ELF-1 (cell line): ENCODE measurements at places on chromosomes 2 and 18.
A peak's percentile ranks its signal among the peaks of the same experiment; 100 is the strongest.

DNA sequence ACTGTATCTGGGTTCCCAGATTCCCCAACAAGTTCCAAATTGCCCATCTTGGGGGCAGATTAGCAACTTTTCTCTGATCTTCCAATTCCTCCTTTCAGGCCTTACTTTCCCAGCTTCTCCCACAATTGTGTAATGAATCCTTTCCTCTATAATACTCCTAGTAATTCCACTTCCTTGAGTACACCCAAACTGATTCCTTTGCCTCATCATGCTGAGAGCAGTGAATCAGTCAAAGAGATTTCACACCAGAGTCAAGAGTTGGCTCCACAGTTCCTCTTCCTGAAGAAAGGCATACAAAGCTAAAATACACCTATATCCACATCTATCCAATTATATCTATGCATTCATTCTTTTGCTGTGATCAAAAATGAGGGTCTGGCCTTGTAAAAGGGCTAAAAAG lies 28.6 kb upstream of the DAPL1 start:
- no peak for DNase-seq

GRCh38 chr2:220034426-220035130 lies 407.1 kb downstream of the SLC4A3 start:
- no peak for DNase-seq

- no peak for DNase-seq
These were observed 1158.3 kb downstream of the RPIA start for GRCh38 chr2:89849731-89850130.

DNA sequence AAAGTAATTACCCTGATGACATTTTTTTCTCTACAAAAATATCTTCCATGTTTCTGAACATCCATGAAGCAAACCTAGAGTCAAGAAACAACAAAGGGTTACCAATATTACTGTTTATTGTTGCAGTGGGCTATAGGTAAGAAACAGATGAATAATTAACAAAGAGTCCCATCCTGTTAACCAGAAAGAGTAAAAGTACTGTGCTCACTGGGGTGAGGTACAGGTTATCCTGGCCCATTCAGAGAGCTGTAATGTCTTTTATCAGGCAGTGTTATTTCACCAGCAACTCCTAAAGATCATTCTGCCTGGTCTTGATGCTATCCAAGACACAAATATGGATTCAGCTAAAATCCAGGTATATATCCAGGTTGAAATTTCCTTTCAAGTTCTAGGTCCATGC lies 754.9 kb downstream of the SATB2 start:
- DNase-seq: no peak

GRCh38 chr2:122643725-122644329 lies 888.4 kb downstream of the TSN start:
- DNase-seq: no peak

GRCh38 chr18:40851014-40851429 lies 1104.0 kb upstream of the PIK3C3 start:
- DNase-seq: no peak

GRCh38 chr2:45786030-45786835 lies 134.8 kb downstream of the PRKCE start:
- no peak for DNase-seq

DNA sequence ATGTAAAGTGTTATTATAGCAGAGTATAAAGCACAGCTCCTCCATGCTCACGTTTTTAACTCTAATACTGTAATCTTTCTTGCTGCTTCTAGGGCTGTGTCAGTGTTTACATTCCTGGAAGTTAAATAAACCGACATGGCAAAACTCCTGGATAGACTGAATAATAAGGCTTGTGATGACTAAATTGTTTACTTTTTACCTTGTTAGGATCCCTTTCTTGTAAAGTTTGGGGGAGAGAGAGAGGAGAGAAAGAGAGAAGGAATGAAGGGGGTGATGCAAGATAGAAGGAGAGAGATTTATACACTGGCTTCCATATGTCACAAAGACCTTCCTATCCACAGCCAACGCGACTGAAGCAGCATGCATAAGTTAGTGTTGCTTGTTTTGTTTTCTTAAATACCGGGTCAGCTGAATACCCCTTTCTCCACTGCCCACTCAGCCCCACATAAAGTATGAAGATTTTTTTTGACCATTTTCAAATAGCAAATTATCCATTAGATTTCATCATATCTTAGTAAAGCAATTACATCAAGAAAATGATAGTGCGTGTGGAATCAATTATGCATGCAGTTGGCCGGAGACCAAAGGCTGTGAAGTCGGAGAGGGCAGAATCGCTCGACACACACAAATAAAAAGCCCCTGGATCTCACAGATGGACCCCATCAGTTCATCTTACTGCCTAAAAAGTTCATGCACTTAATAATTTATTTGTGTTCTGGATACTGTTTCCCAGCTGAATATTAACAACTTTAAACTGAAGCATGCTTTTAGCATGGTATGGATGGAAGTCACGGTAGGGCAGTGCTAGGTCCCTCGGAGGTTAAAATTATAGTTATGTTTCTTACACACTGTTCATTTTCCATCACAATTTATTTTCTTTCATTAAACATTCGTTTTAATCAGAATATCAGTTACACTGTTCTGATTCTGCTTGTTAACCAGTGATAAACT lies 20.1 kb downstream of the BCL11A start:
- DNase-seq: no peak

DNA sequence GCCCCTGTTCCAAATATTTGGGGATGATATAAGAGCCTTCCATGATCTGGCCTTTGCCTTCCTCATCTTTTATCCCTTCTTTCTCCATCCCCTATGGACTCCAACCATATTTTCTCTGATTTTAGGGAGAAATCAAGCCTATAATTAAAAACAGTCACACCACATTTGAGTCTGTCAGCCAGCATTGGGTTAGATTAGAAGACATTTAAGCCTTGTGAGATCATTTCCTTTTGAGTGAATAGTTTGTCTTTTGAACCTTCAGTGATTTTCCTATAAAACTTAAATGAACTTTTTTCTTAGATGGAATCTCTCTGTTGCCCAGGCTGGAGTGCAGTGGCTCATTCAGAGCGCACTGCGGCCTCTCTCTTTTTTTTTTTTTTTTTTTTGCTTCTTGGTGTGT lies 7.6 kb upstream of the C18orf32 start:
- no peak for DNase-seq

- no peak for DNase-seq
These were observed 6.4 kb upstream of the CLEC4F start for GRCh38 chr2:70826696-70827350.

DNA sequence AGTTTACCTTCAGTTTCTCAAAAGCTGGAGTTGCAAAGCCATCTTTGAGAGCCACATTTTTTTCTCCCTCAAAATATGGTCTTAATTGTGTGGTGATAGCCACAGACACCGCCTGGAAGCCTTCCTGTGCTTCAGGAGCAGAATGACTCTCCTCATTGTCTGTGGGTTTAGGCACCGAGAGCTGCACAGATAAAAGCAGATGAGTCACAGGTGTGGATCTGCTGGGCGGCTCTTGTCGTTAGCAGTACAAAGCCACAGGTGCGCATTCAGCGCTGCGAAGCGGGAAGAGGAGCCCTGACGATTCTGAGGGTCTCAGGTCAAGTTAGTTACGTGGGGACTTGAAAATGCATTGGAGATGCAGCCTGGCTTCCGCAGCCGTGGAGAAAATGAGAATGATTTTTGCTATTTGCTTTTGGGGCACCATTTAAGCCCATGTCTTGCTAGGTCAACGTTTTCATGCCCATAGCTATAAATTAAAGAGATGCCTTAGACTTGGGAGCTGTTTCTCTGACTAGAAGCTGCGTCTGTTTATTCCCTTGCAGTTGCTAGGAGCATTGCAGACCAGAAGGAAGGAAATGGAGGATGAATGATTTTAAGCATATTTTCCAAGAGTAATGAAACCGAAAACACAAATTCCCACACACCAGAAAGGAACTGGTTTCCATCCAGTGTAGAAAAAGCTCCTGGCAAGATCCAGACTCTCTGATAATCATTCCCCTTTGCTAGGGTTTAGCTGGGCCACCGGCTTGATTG lies 51.5 kb downstream of the KLHL29 start:
- DNase-seq: peak; percentile 46

GRCh38 chr18:5543773-5544389 lies at the start of gene EPB41L3:
EPB41L3 (minus strand) TSS chr18:5543997; CDS start chr18:5489183, 54,814 bp downstream.
- DNase-seq: peak; percentile 40

GRCh38 chr2:33322612-33323011 lies 153.8 kb upstream of the RASGRP3 start:
- DNase-seq: no peak

DNA sequence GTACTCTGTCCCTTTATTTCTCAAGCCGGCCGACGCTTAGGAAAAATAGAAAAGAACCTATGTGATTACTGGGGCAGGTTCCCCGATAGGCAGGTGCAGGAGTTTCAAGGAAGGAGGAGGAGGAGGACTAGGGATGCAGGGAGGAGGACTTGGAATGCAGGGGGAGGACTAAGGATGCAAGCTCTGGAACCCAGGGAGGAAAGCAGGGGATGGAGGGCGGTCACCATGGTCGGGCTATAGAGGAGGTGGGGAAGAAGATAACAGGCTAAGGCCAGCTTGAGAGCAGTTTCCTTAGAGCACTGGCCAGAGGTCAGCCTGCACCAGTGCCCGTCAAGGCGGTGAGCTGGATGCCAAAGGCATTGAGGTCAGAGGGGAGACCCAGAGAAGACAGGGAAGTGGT lies 18.7 kb upstream of the B3GNT7 start:
- peak; percentile 43 for DNase-seq

- DNase-seq: peak; percentile 29
These were observed 216.4 kb downstream of the BCL2 start for GRCh38 chr18:63102941-63103744.

- DNase-seq: no peak
These were observed 119.3 kb downstream of the SETBP1 start for GRCh38 chr18:44799907-44800421.

DNA sequence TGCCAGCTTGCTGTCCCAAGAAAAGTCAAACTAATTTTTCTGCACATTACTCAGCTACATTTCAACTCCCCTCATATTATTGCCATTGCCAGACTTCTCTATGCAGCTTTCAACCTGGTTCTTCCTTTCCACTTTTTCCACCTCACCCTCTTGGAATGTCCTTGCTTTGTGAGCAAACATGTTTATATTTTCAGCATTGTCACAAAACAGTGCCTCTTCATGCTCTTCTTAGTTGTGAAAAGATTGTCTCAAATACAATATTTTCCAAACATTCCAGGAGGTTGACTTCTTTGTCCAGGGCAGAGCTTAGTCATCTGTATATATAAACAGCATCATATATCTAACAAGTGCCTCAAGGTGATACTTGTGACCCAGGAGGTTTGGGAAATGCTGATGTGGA lies 803.3 kb upstream of the CELF4 start:
- DNase-seq: no peak

- DNase-seq: no peak
These were observed 18.1 kb downstream of the CNOT11 start for GRCh38 chr2:101270700-101271259.

GRCh38 chr18:40056079-40056692 lies 1898.8 kb upstream of the PIK3C3 start:
- DNase-seq: no peak

DNA sequence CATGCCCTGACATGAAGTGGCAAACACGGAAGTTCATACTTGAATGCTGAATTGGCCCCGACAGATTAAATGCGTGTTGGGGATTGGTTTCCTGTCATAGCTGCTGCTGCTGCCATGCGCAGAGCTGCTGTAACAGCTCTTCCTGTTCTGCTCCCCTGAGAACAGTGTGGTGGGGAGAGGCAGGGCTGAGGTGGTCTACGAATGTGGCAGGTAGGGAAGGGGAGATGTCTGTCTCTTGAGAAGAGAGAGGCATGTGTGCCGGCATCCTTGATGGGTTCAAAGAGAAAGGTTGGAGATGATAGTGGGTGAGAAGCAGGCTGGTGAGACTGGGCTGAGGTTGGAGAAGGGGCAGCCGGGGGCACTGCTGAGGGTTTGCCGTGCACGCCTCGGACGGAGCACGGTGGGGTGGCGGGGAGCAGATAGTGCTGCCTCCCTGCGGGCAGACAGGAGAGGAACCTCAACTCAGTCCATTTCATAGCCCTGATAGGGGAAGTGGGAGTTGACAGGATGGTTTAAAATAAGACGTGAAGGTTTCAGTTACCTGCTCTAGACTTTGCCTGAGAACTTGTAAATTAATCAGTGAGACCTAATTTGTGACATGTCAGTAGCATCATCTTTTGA lies 46.1 kb downstream of the TMEM185B start:
- DNase-seq: no peak

GRCh38 chr2:225994748-225995405 lies 595.4 kb downstream of the NYAP2 start:
- no peak for DNase-seq

DNA sequence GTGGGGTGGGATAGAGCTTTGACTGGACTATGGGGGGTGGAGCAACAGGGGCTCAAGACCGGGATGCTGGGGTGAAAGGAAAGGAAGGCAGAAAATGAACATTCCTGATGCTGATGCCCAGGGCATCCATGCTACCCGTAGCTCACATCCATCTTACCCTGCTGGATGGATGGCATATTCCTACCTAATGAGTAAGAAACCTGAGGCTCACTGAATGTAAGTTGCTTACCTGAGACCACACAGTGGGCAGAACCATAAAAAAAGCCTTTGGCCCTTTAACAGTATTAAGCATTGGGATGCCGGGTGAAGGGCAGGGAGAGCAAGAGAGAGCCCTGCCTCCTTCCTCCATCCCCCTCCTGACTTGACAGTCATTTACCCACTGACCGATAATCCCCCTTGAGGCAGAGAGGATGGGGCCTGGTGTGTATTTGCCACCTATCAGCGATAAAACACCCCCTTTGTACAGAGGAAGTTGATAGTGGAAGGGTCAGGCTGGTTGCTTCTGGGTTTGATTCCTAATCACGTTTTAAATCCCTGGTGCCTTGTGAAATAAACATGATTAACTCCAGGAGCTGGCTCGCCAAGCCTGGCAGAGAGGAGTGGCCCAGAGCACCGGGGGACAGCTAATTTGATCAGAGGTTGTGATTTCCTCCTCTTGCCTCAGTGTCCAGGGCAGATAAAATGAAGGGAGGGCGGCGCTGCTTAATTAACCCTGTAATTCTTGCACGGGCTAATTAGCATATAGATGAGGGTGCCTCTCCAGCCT lies 105.9 kb upstream of the HS6ST1 start:
- DNase-seq: peak; percentile 37

DNA sequence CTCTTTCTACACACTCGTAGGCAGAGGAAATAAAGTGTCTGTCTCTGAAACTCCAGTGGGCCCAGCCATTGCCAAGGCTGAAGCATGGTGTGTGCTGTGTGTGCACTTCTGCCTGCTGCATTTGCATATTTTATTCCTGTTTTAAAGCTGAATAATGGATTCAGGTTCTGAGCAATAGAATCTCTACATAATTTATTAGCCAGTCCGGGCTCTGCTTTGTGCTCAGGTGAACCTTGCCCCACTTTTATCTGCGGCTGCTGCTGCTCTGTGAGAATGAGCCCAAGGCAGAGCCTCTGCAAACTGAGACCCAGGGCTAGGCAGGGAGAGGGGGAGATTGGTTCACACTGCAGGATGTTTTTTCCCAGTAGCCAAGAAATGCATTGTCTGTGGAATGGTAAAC lies 64.6 kb upstream of the SH3BP4 start:
- DNase-seq: no peak

- no peak for DNase-seq
These were observed 12.2 kb downstream of the KCNF1 start for GRCh38 chr2:10923965-10924364.

- no peak for DNase-seq
These were observed 645.3 kb downstream of the NR4A2 start for GRCh38 chr2:155687181-155687580.
